PC-3 (cell line): ENCODE measurements at places on chromosomes 4 and X. TPM values are rescaled to one million over a fixed set of nuclear protein-coding genes. Genes with fewer than 3 reads are reported as not detected.
A peak's percentile ranks its signal among the peaks of the same experiment; 100 is the strongest.

Gene PCSK1N
- 135 and 177 TPM in 2 replicates for total RNA-seq

Gene GPAT3
- total RNA-seq: 22.5 and 34.2 TPM in 2 replicates

DNA sequence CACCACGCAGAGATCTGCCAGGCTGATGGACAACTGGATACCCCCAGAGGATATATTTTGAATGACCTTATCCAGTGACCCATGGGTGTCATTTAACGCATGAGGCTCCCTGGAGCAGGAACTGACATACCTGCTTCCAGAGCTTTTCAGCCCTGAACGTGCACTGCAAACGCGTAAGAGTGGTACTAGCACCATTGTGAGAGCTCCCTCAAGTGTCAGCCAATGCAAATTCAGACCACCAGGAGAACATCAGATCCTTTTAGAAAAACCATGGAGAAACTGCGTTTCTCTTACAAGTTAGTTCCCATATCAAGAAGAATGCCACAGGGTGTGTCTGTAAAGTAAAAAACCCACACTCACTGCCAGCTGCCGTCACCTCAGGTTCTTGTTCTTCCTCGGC, 7.3 kb downstream of the TREX2 start:
- H3K36me3 ChIP-seq: no peaks in the 10 kb centered on the region
- no peak overlapping the region for H3K4me3 ChIP-seq
- no peak overlapping the region for H3K27ac ChIP-seq
- DNase-seq: no peak
- H3K27me3 ChIP-seq: no peaks in the 10 kb centered on the region

Gene NXF2
- total RNA-seq: not detected in 2 replicates

GRCh38 chr4:134935320-134935719, 733.7 kb upstream of the PABPC4L start:
- H3K27ac ChIP-seq: no peak overlapping the region
- H3K27me3 ChIP-seq: no peaks in the 10 kb centered on the region
- DNase-seq: peak; percentile 18
- no peaks in the 10 kb centered on the region for H3K4me1 ChIP-seq
- no peak overlapping the region for H3K4me3 ChIP-seq
- no peaks in the 10 kb centered on the region for H3K36me3 ChIP-seq

- H3K4me1 ChIP-seq: no peaks in the 10 kb centered on the region
- no peak overlapping the region for H3K27ac ChIP-seq
- no peak overlapping the region for H3K4me3 ChIP-seq
- H3K36me3 ChIP-seq: no peaks in the 10 kb centered on the region
- no peaks in the 10 kb centered on the region for H3K27me3 ChIP-seq
- no peak for DNase-seq
Measured at GRCh38 chr4:152564336-152564735, 28.4 kb upstream of the FBXW7 start.

Gene TBC1D19
- 4.0 and 4.5 TPM in 2 replicates for total RNA-seq

Gene OCRL
- total RNA-seq: 18.7 and 19.4 TPM in 2 replicates

- no peaks in the 10 kb centered on the region for H3K4me1 ChIP-seq
- no peak for DNase-seq
- no peaks in the 10 kb centered on the region for H3K27me3 ChIP-seq
- H3K36me3 ChIP-seq: no peaks in the 10 kb centered on the region
- H3K4me3 ChIP-seq: no peak overlapping the region
Measured at GRCh38 chr4:90586799-90587198, 459.6 kb downstream of the CCSER1 start.

DNA sequence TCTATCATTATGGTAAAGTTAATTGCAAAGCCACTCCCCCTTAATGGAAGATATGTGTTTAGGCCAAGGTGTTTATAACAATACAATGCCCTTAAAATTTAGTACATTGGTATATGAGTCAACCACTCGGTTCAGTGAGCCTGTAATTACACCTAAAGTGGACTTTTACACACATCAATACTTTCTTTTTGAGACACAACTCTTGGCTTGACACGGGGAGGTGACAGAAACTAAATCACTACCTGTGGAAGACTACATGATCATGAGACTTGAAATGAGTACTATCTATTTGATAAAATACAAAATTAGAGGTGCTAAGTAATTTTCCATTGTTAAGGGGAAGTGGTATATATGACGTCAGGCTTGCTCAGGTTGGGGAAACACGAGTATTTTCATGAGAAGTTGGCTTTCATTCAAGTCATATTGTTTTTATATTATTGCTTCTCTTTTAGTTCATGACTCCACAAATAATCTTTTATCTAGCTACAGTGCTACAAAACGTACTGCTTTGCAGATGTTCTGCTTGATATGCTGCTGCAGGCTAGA, 918.3 kb downstream of the ARAP2 start:
- no peak for DNase-seq
- H3K4me1 ChIP-seq: no peaks in the 10 kb centered on the region
- no peak overlapping the region for H3K4me3 ChIP-seq
- H3K27ac ChIP-seq: no peak overlapping the region

DNA sequence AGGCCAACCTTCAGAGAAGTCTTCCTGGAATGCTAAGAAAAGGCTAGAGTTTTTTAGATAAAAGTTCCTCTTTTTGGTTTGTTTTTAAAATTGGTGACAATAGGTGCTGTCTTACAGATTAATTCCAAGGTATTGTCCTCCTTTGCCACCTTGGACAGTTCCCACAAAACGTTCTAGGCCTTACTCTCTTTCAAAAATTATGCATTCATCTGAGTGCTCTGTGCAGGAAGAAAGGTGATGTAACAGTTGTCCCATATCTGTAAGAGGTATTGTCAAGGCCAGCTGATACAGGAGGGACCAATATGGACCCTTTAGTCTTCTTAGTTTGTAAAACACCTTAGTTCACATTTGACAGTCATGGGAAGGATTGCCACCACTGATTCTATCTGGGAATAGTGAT, 15.9 kb upstream of the CXCL5 start:
- DNase-seq: peak; percentile 43
- peaks cover 24% of the 10 kb centered on the region for H3K4me1 ChIP-seq
- no peaks in the 10 kb centered on the region for H3K27me3 ChIP-seq

DNA sequence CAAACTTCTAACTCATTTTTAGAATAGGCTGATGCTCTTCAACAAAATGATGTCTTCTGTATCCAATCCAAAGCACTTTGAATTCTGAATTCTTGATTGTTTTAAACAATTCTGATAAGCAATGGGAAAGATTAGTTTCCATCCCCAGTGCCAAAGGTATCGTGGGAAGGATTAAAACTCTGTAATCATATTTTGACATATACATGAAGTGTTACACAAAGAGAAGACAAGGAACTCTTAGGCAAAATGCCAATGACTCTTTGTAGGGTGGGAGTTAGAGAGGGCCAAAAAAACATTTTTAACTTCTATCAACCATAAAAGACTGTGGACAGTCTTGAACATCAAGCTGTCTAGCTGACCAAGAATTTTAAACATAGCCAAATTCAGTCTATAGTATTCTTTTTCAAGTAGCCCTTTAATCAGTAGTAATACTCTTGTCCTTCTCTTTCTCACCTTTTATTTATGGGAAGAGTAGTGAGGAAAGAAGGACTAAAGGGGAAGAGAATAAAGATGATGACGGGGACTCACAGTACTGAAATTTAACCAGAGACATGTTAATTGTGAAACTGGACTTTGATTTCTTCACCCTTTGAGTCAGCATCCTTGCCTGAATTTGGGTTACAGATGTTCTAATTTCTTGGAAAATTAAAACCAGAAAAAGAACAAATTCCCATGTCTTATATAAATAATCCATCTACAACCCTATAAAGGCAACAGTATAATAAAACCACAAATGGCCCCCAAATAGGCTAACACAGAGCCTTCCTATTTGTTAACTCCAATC, 51.8 kb upstream of the VEGFD start:
- no peak overlapping the region for H3K4me3 ChIP-seq
- no peaks in the 10 kb centered on the region for H3K4me1 ChIP-seq
- DNase-seq: no peak
- no peak overlapping the region for H3K27ac ChIP-seq
- no peaks in the 10 kb centered on the region for H3K36me3 ChIP-seq
- no peaks in the 10 kb centered on the region for H3K27me3 ChIP-seq

DNA sequence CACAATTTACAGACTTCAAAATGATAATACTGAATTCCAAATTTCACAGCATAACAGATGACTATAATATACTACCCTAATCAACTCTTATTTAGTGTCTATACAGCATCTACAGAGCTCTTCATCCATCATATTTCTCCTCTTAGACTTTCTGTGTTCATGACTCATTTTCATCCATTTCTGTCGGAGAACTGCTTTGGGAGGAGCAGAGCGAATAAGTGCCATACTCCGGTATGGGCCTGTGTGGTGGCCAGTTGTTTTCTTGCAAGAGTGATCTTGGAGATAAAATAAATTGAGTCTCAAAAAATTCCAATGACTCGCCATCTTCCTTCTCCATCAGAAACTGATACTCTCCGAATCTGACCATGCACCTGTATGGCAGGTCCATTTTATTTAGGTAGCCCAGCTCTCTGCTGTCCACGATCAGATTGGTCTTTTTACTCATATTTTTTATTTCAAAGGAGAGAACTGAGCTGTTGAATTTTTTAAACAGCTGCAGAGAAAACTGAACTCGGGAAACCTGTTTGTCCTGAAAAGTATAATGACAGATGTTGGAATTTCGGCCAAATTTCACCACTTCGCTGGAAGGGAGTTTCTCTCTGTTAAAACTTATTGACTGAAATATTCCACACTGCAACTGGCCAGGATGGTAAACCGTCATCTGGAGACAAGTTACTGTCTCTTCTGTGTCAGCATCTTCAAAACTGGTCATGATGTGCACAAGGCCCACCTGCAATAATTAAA, 7.8 kb downstream of the TIFA start:
- DNase-seq: peak; percentile 19
- no peak overlapping the region for H3K27ac ChIP-seq
- H3K4me1 ChIP-seq: no peaks in the 10 kb centered on the region

GRCh38 chr4:108884596-108884995, 121.7 kb upstream of the ETNPPL start:
- H3K27ac ChIP-seq: no peak overlapping the region
- peaks cover 9% of the 10 kb centered on the region; the same call in 1 of the 2 replicates for H3K27me3 ChIP-seq
- no peaks in the 10 kb centered on the region for H3K36me3 ChIP-seq
- no peaks in the 10 kb centered on the region for H3K4me1 ChIP-seq
- H3K4me3 ChIP-seq: no peak overlapping the region

DNA sequence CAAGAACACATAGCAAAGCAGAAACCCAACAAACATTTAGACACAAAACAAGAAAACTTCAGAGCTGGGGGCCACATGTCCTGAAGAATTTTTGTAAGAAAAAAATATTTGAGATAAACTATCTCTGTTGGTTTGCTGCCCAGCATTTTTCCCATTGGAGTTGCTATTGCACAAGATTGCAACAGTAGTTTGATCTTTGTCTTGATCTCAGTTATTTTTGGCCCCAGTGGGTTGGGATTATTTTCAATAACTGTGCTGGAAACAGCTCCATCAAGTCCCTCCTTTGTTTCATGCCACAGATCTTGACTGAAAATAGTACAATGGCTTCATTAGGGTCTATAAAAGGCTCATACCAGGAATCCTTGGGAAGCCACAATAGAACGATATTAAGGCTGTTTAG, 103.8 kb upstream of the RAI2 start:
- H3K4me1 ChIP-seq: no peaks in the 10 kb centered on the region
- H3K36me3 ChIP-seq: no peaks in the 10 kb centered on the region
- H3K27ac ChIP-seq: no peak overlapping the region
- DNase-seq: no peak
- H3K27me3 ChIP-seq: peaks cover 45% of the 10 kb centered on the region

Gene DMRTC1
- not detected in 2 replicates for total RNA-seq
